CD4-positive, alpha-beta T cell (primary cell): ENCODE measurements at places on chromosomes 11 and 22.

DNA sequence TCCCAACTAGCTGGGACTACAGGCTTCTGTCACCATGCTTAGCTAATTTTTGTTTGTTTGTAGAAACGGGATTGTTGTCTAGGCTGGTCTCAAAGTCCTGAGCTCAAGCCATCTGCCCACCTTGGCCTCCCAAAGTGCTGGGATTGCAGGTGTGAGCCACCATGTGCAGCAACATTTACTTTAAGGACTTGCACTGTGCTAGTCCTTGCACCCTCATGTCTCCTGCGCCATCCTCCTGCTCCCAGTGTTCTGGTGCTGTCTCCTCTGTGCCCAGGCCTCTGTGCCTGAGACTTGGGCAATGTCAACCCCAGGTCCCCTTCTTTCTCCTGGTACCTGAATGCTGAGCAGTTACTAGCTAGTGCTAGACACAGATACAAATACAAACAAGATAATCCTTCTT, 26.7 kb downstream of the WEE1 start:
- no peak overlapping the region for H3K27ac ChIP-seq
- H3K4me3 ChIP-seq, result no peak overlapping the region
- DNase-seq, result no peak
- no peaks in the 10 kb centered on the region for H3K36me3 ChIP-seq
- peaks cover 21% of the 10 kb centered on the region for H3K4me1 ChIP-seq

DNA sequence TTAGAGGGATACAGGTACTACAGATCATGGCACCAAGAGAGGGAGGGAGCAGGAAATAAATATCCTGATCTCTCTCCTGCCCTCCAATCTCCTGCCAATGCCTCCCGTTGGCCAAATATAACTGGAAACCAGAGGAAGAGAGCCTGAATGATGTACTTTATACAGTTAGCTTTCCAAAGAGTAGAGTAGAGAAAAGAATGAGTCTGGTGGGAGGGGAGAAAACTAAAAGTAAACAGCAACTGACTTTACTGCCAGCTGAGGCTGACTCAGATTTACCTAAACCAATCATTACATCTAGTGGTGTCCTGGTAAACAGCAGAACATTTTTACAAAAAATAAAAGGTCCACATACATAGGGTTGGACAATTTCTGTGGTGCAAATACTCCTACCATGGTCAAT, 5.1 kb downstream of the MPZL3 start:
- H3K27ac ChIP-seq, result peak overlapping the region; percentile 18
- H3K4me3 ChIP-seq, result no peak overlapping the region
- H3K27me3 ChIP-seq, result no peaks in the 10 kb centered on the region
- peaks cover 36% of the 10 kb centered on the region for H3K4me1 ChIP-seq

- DNase-seq, result no peak
- H3K4me3 ChIP-seq, result no peak overlapping the region
- no peak overlapping the region for H3K27ac ChIP-seq
- no peaks in the 10 kb centered on the region for H3K36me3 ChIP-seq
- H3K4me1 ChIP-seq, result no peaks in the 10 kb centered on the region
These were observed 173.7 kb upstream of the ANO3 start for GRCh38 chr11:26158251-26158650.

DNA sequence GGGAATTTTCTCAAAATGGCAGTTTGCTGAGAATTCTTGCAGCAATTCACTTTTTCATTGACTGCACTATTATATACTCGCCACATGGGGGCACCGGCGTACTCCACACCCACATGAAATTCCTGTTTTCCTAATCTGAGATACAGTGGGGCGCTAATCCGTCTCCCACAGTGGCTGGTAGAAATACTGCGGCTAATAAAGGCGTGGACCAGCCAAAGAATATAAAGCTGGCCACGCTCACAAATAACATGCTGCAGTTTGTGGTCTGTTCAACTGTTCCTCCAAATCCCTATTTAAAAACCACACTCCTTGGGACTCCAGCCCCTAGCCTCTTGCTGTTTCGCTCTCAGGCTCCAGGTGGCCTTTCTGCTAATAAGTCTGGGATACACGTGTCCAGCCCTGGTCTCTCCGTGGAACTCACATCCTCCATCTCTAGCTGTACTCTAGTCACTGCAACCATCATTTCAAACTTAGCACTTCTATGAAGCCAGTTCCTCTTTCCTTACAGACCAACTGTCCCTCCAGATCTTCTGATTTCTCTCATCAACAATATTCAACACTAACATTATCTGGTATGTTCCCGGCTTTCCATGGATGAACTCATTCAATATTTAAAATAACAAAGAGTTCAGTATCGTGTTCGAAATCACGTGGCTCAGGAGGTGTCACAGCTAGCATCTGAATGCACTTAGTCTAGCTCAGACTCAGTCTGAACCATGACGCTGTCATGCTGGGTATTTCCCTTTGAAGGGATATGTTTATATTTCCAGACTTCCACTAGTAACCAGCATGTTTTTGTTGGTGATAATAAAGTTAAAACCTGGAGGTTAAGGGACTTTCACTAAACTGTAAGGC, 22.0 kb downstream of the TBRG1 start:
- no peak for DNase-seq
- H3K4me1 ChIP-seq, result peaks cover 3% of the 10 kb centered on the region
- H3K27ac ChIP-seq, result no peak overlapping the region
- H3K27me3 ChIP-seq, result no peaks in the 10 kb centered on the region

DNA sequence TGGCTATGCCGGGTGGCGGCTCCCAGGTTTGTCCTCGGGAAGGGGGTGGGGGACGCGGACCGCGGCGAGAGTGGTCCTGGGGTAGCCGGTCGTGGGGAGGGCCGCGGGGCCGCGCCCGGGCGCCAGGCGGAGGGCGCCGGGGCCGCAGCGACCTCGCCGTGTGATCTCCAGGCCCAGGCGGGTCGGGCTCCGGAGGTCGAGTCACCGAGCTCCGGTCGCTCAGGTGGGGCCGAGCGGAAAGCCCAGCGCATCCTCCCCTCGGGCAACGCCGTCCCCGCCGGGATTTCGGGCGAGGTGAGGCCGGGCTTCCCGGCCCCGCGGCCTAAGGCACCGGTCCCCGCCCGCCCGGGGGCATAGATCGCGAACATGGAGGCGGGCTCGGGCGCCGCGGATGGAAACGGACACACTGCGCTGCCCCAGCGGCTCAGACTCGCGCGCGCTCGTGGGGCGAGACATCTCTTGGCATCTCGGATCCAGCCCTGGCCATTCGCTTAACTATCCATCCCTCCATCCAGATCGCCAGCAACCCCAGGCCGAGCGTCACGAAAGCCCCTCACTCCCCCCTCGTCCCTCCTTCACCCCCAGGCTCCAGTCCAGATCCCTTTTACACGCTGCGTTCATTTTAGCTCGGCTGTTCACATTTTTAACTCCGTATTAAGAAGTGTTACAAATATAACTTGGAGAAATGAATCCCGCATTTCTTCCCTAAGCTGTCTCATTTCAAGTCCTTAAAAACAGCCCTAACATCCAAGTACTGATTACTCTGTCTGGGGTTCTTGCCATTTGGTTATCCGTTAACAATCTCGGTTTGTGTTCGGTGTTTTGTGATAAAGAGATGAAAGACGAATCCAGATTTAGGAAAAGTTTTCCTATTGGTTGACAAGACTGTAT, 460 bp downstream of the ZC3H12C start:
- no peaks in the 10 kb centered on the region for H3K36me3 ChIP-seq
- H3K4me3 ChIP-seq, result peak overlapping the region; percentile 38
- H3K27me3 ChIP-seq, result peaks cover 41% of the 10 kb centered on the region
- DNase-seq, result no peak
- H3K4me1 ChIP-seq, result peaks cover 10% of the 10 kb centered on the region

GRCh38 chr11:47918882-47919495, 61.4 kb upstream of the PTPRJ start:
- no peaks in the 10 kb centered on the region for H3K27me3 ChIP-seq
- no peak for DNase-seq
- H3K36me3 ChIP-seq, result no peaks in the 10 kb centered on the region
- peaks cover 68% of the 10 kb centered on the region for H3K4me1 ChIP-seq

DNA sequence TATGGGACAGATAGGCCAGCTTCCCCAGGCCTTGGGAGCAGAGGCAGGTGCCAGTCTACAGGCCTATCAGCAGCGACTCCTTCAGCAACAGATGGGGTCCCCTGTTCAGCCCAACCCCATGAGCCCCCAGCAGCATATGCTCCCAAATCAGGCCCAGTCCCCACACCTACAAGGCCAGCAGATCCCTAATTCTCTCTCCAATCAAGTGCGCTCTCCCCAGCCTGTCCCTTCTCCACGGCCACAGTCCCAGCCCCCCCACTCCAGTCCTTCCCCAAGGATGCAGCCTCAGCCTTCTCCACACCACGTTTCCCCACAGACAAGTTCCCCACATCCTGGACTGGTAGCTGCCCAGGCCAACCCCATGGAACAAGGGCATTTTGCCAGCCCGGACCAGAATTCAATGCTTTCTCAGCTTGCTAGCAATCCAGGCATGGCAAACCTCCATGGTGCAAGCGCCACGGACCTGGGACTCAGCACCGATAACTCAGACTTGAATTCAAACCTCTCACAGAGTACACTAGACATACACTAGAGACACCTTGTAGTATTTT, 26.6 kb upstream of the L3MBTL2 start:
- DNase-seq, result no peak
- no peak overlapping the region for H3K4me3 ChIP-seq
- H3K27me3 ChIP-seq, result no peaks in the 10 kb centered on the region
- H3K27ac ChIP-seq, result no peak overlapping the region

DNA sequence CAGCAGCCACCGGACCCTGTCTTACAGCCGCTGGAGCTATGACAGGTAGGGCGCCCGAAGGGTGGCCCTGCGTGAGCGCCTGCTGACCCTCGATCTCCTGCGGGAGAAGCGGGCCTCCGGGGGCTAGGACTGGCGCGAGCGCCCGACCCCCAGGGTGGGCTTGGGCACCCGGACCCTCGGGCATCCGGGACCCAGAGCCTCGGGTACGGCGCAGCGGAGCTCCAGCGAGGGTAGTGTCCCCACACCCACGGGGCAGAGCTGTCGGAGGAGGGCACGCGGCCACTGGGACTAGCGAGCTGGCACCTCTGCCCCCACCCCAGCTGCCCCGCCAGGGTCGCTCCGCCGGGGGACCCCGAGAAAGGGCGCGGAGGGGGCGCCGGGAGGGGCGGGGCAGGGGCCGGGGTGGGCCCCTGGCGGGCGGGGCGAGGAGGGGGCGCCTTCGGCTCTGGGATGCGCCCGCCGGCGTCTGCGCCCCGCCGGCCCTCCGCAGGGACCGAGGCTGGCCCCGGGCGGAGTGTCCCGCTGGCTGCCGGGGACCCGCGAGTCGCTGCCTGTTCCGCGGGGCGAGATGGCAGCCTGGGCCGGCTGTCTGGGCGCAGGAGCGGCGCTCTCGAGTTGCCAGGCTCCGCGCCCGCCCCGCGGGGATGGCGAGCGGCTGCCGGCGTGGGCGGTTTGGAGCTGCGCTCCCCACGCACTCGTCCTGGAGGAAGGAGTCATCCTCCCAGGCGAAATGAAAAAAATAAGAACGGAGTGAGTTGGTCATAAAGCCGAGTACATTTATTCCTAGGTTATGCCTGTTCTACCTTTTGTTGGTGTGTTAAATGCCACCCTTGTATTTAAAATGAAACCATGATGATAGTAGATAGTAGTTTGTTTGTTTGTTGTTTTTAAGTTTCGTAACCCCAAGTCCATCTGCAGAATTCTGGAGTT, 32.4 kb downstream of the EIF3F start:
- DNase-seq, result peak; percentile 53
- H3K27me3 ChIP-seq, result peaks cover 41% of the 10 kb centered on the region
- peak overlapping the region; percentile 63 for H3K4me3 ChIP-seq
- H3K27ac ChIP-seq, result no peak overlapping the region
- H3K4me1 ChIP-seq, result peaks cover 13% of the 10 kb centered on the region

DNA sequence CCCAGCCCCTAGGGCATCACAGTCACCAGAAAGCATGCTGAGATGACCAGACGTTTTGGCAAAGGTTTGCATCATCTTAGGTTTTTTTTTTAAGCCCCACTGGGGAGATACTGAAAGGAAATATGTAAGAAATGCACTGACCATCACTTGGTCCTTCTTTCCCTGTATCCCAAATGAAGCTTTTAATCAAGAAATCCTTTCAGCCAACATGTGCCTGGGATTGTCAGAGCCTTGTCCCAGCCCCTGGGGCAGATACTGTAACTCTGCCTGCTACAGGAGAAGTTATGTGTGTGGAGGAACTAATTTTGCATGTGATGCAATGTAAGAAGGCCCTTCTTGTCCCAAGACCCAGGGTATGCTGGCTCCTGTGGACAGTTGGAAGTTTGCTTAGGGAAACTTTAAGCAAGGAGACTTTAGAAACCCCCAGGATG, 65.6 kb downstream of the PPFIBP2 start:
- H3K4me3 ChIP-seq, result no peak overlapping the region
- H3K36me3 ChIP-seq, result no peaks in the 10 kb centered on the region
- DNase-seq, result peak; percentile 26
- H3K27me3 ChIP-seq, result peaks cover 18% of the 10 kb centered on the region

DNA sequence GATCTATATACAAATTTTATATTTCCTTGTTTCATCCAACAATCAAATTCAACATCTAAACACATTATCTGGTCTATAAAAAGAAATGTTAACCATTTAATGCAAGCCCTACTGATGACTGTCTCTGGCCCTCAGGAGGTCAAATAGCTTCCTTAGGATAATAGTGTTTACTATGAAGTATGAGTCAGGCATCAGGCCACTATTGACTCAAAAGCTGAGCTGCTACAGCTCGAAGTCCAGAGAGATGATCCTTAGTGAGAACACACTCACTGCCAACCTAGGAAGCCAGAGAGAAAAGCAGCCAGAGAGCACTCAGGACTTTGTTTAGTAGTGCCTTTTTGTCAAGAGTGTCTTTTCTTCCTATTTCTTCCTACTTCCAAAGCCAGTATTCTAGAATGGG, 171.8 kb downstream of the SOX6 start:
- H3K4me3 ChIP-seq, result no peak overlapping the region
- H3K36me3 ChIP-seq, result no peaks in the 10 kb centered on the region
- DNase-seq, result no peak
- H3K27ac ChIP-seq, result no peak overlapping the region

DNA sequence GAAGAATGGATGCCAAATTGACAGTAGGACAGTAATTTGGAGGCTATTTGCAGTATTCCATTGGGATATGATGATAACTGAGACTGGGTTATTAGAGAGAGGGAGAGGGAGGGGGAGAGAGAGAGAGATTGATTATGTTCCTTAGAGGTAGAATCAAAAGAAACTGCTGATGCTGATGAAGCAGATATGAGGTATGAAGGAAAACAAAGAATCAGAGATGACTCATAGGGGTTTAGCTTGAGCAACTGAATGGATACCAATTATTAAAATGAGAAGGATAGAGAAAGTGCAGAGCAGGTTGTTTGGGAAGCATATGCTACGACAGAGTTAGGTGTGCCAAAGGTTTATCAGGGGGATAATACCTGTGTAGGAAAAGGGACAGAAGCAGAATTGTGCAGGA, 12.8 kb upstream of the NUCB2 start:
- H3K27ac ChIP-seq, result no peak overlapping the region
- H3K36me3 ChIP-seq, result no peaks in the 10 kb centered on the region
- H3K4me1 ChIP-seq, result peaks cover 3% of the 10 kb centered on the region
- H3K27me3 ChIP-seq, result no peaks in the 10 kb centered on the region
- no peak for DNase-seq
